ENCODE measurements at places on chromosomes 2 and 18. TPM values are rescaled to one million over a fixed set of nuclear protein-coding genes. Genes with fewer than 3 reads are reported as not detected.
A peak's percentile ranks its signal among the peaks of the same experiment; 100 is the strongest.

GRCh38 chr2:59083075-59083828 is 842.1 kb upstream of the FANCL start:
- no peak overlapping the region for H3K4me3 ChIP-seq
- no peaks in the 10 kb centered on the region for H3K27me3 ChIP-seq
- DNase-seq: no peak
- no peaks in the 10 kb centered on the region for H3K36me3 ChIP-seq
- H3K4me1 ChIP-seq: no peaks in the 10 kb centered on the region
- no peak overlapping the region for H3K27ac ChIP-seq

GRCh38 chr2:142165790-142166189 is 35.0 kb upstream of the LRP1B start:
- H3K27me3 ChIP-seq: no peaks in the 10 kb centered on the region
- no peak overlapping the region for H3K4me3 ChIP-seq
- H3K27ac ChIP-seq: no peak overlapping the region
- H3K36me3 ChIP-seq: no peaks in the 10 kb centered on the region

- H3K27me3 ChIP-seq: peaks cover 46% of the 10 kb centered on the region
- H3K4me3 ChIP-seq: no peak overlapping the region
- no peak overlapping the region for H3K27ac ChIP-seq
- peaks cover 3% of the 10 kb centered on the region for H3K4me1 ChIP-seq
- no peak for DNase-seq
These were observed 2.8 kb downstream of the MFSD2B start for GRCh38 chr2:24012521-24013188.

DNA sequence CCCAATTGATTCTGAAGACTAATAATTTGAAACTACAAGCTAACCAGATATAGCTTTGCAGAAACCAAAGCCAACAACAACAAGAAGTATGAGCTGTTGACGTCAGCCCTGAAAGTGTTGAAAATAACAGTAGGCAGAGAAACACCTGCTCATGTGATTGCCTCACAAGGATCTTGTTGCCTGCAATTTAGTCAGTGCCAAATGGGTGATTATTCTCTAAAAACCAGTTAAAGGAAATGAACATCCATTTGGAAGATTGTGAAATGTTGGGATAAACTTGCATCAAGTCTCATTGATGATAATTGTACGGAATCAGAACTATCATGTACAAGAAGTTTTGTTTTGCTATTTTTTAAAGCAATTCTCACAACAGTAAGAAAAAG is 2.8 kb downstream of the CYTIP start:
- H3K27me3 ChIP-seq: peaks cover 4% of the 10 kb centered on the region
- peaks cover 32% of the 10 kb centered on the region for H3K4me1 ChIP-seq
- H3K36me3 ChIP-seq: peaks cover 75% of the 10 kb centered on the region

DNA sequence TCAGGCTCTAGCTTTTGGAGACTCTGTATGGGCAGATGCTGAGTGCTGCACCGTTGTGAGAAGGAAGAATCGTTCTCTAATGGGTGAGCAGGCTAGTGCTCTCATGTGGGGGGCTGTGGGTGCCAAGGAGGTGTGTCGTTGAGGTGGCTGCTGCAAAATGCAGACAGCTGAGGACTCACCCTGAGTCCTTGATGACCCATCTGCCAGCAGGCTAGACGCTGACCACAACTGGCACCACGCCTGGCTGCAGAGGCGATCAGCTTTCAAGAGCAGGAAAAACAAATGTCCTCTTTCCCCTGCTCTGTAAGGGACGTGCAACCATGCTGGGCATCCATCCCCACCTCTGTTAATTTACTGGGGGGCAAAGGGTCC is 48.2 kb downstream of the HAUS1 start:
- H3K27ac ChIP-seq: no peak overlapping the region
- H3K4me3 ChIP-seq: no peak overlapping the region
- H3K4me1 ChIP-seq: peaks cover 62% of the 10 kb centered on the region
- H3K36me3 ChIP-seq: peaks cover 7% of the 10 kb centered on the region
- no peak for DNase-seq

GRCh38 chr2:173523497-173523896 is 168.8 kb downstream of the CDCA7 start:
- H3K36me3 ChIP-seq: no peaks in the 10 kb centered on the region
- H3K4me3 ChIP-seq: no peak overlapping the region
- H3K27ac ChIP-seq: no peak overlapping the region
- no peaks in the 10 kb centered on the region for H3K4me1 ChIP-seq
- no peak for DNase-seq

- DNase-seq: no peak
- H3K4me1 ChIP-seq: peaks cover 52% of the 10 kb centered on the region
- H3K27ac ChIP-seq: no peak overlapping the region
- H3K36me3 ChIP-seq: no peaks in the 10 kb centered on the region
- H3K27me3 ChIP-seq: no peaks in the 10 kb centered on the region
- H3K4me3 ChIP-seq: no peak overlapping the region
These were observed 39.0 kb upstream of the AAK1 start for GRCh38 chr2:69682525-69682924.

DNA sequence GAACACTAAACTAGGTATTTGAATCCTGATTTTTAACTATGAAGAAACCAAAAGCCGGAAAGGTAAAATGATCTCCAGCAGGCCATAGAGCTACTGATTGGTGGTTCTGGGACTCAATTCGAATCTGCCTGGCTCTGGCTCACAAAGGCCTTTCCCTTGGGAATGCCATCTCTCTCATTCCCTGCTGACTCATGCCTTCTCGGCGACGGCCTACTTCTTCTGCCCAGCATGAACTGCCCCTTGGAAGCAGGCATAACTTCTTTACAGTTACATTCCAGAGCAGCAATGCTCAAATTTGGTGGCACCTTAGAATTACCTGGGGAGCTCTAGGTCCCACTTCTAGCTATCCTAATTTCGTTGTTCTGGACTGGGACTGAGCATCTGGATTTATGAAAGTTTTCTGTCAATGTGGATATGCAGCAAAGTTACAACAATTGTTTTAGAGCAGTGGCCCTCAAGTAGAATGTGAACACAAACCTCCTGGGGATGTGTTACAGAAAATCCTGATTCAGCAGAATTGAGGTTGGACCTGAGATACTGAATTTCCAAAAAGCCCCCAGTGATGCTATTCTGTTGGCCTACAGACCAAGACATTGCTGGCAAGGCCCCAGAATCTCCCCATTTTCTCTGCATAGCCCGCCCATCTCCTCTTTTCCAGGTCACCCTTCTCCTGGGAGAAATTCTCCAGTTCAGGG is 261.1 kb downstream of the CNTNAP5 start:
- DNase-seq: no peak
- no peak overlapping the region for H3K27ac ChIP-seq
- H3K36me3 ChIP-seq: no peaks in the 10 kb centered on the region
- no peaks in the 10 kb centered on the region for H3K4me1 ChIP-seq
- H3K27me3 ChIP-seq: no peaks in the 10 kb centered on the region
- H3K4me3 ChIP-seq: no peak overlapping the region

- no peak overlapping the region for H3K27ac ChIP-seq
- no peak for DNase-seq
- no peak overlapping the region for H3K4me3 ChIP-seq
- no peaks in the 10 kb centered on the region for H3K4me1 ChIP-seq
These were observed 73.5 kb downstream of the SMC6 start for GRCh38 chr2:17680119-17680518.

- H3K4me3 ChIP-seq: no peak overlapping the region
- H3K36me3 ChIP-seq: no peaks in the 10 kb centered on the region
- no peaks in the 10 kb centered on the region for H3K4me1 ChIP-seq
- H3K27me3 ChIP-seq: peaks cover 4% of the 10 kb centered on the region
- no peak overlapping the region for H3K27ac ChIP-seq
- no peak for DNase-seq
These were observed 91.3 kb downstream of the SPRED2 start for GRCh38 chr2:65340898-65341681.

DNA sequence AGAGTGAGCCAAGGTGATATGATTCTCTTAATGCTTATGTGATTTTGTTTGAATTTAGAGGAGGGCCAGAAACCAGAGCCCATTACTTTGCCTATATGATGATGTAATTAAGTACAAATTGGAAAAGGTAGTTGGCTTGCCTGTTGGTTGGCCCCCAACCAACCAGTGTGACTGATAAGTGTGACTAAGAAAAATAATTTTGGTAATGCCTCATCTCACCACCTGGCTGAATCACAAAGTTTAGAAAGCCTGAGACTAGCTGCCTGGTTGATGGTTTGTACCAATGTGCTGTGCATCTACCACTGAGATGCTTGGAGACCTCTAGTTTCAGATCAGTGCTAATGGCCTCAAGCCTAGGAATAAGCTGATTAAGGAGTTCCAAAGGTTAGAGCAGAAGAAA is 338.7 kb downstream of the CDH2 start:
- no peaks in the 10 kb centered on the region for H3K36me3 ChIP-seq
- no peaks in the 10 kb centered on the region for H3K27me3 ChIP-seq
- no peak overlapping the region for H3K27ac ChIP-seq
- no peak overlapping the region for H3K4me3 ChIP-seq
- H3K4me1 ChIP-seq: no peaks in the 10 kb centered on the region

DNA sequence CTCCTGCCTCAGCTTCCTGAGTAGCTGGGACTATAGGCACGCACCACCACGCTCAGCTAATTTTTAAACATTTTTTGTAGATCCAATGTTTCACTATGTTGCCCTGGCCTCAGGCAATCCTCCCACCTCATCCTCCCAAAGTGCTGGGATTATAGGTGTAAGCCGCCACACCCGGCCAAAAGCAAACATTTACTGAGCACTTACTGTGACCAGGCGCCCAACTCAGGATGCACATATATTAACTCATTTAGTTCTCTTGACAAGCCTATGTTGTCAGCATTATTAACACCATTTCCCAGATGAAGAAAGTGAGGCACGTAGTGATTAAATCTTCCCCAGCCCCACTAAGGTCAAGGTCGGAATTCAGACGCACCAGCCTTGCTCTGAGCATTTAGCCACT is 41.1 kb downstream of the TMEM37 start:
- DNase-seq: no peak
- H3K4me1 ChIP-seq: no peaks in the 10 kb centered on the region
- no peak overlapping the region for H3K27ac ChIP-seq

GRCh38 chr2:44184106-44184505 is 15.4 kb downstream of the PPM1B start:
- peak overlapping the region; percentile 69 for H3K27ac ChIP-seq
- peaks cover 74% of the 10 kb centered on the region for H3K4me1 ChIP-seq
- H3K27me3 ChIP-seq: no peaks in the 10 kb centered on the region
- DNase-seq: no peak
- peak overlapping the region; percentile 36 for H3K4me3 ChIP-seq

DNA sequence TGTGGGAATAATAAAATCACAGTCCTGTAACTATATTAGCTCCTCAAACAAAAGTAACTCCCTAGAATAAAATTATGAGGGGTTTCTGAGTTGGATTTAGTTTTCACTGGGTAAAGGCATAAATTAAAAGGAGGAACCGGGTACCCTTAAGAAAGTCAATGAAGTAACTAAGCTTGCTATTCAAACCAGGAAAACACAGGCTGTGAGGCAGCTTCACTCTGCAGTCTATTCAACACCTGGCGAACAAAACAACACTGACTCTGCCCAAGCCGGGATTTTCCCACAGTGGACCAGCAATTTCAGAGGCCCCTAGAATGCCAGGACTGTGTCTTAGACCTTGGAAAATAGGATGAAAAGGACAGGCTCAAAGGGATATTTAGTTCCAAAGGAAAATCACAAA is 24.6 kb upstream of the CREB1 start:
- H3K4me3 ChIP-seq: peak overlapping the region; percentile 40
- peak overlapping the region; percentile 86 for H3K27ac ChIP-seq
- peaks cover 10% of the 10 kb centered on the region for H3K36me3 ChIP-seq
- H3K27me3 ChIP-seq: no peaks in the 10 kb centered on the region

DNA sequence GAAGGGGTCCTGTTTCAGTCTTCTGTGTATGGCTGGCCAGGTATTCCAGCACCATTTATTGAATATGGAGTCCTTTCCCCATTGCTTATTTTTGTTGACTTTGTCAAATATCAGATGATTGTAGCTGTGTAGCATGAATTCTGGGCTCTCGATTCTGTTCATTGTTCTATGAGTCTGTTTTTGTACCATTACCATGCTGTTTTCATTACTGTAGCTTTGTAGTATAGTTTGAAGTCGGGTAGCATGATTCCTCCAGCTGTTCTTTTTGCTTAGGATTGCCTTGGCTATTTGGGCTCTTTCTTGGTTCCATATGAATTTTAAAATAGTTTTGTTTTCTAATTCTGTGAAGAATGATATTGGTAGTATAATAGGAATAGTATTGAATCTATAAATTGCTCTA is 6.0 kb downstream of the SH3YL1 start:
- no peak overlapping the region for H3K4me3 ChIP-seq
- no peak overlapping the region for H3K27ac ChIP-seq
- H3K27me3 ChIP-seq: no peaks in the 10 kb centered on the region
- no peak for DNase-seq
- peaks cover 9% of the 10 kb centered on the region for H3K4me1 ChIP-seq

DNA sequence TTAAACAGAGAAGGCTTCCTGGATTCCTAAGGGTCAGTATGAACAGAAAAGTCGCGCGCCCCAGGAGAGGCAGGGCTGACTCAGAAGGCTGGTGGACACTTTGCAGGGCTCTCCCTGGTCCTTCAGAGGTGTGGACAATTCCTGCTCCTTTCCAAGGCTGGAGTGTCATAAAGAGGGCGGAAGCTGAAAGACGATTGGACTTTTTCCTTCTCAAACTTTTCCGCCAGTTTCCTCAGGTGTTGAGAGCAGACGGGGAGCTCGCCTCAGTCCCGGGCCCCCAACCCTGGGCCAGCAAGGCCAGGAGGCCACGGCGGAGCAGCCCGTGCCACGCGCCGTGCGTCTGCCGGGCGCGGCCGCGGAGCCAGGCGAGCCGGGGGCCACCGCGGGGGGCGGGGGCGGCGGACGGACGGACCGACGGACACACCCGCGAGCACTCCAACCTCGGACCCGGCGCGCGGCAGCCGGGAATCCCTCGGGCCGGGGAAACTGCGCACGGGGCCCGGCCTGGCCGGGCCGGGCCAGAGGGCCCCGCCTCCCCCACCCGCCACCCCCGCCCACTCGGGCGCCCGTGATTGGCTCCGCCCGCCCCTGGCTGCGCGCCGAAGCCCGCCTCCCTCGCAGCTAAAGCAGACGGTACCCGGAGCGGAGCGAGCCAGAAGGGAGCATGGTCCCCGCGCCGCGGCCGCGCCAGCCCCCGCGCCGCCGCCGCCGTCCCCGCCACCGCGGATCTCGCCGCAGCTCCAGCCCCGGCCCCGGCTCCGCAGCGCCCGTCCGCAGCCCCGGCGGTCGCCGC is at the start of gene KLHL29:
Gene KLHL29, plus strand, starts transcription at position 629 of the 793 bp plus-strand sequence. CDS start 177,018 bp downstream, outside the sequence.
- H3K27ac ChIP-seq: no peak within 1 kb of the TSS
- peak within 1 kb of the TSS; percentile 65 for H3K4me3 ChIP-seq
- peaks cover 65% of the 10 kb centered on the region for H3K27me3 ChIP-seq
- H3K36me3 ChIP-seq: no peaks in the 10 kb centered on the region

Gene CENPA
- 34.4 TPM for total RNA-seq

Gene CNGA3
- not detected for total RNA-seq

Gene ZNF513
- total RNA-seq: 9.9 TPM

Gene ELOA2
- total RNA-seq: not detected

Gene DUSP19
- total RNA-seq: 2.9 TPM

Gene CAPN10
- total RNA-seq: 32.3 TPM

Gene C2orf66
- total RNA-seq: not detected

Gene CRYGC
- total RNA-seq: not detected

Gene CAVIN2
- total RNA-seq: not detected

Gene TUBA3E
- total RNA-seq: not detected
